Activated T-helper 2 cell treated with anti-CD3 and anti-CD28 coated beads, Interferon-gamma antibody, Interleukin-2, Interleukin-4, amounts not matched to agents 10 μg/mL and 5 μg/mL and 100 μg/mL, durations not matched to agents 14 hours and 24 hours and 36 hours (primary cell): ENCODE measurements at places on chromosomes 11 and 22. TPM values are rescaled to one million over a fixed set of nuclear protein-coding genes. Genes with fewer than 3 reads are reported as not detected.

Gene NRIP3
- 5.0 and 5.5 TPM in 2 replicates for total RNA-seq

GRCh38 chr11:120112174-120112796 lies 25.6 kb downstream of the TRIM29 start:
- no peak overlapping the region for H3K27ac ChIP-seq
- H3K4me1 ChIP-seq: no peaks in the 10 kb centered on the region
- no peak for DNase-seq
- H3K36me3 ChIP-seq: no peaks in the 10 kb centered on the region
- no peaks in the 10 kb centered on the region for H3K27me3 ChIP-seq

- H3K27ac ChIP-seq: no peak overlapping the region
- no peak overlapping the region for H3K4me3 ChIP-seq
- no peak for DNase-seq
- no peaks in the 10 kb centered on the region for H3K27me3 ChIP-seq
- no peaks in the 10 kb centered on the region for H3K36me3 ChIP-seq
These were observed 59.0 kb upstream of the KCNQ1OT1 start for GRCh38 chr11:2758751-2759150.

Gene NXPE4
- not detected in 2 replicates for total RNA-seq

- H3K27me3 ChIP-seq: no peaks in the 10 kb centered on the region
- H3K27ac ChIP-seq: peak overlapping the region; percentile 78
- H3K4me1 ChIP-seq: peaks cover 23% of the 10 kb centered on the region
- peak overlapping the region; percentile 78 for H3K4me3 ChIP-seq
These were observed 1.3 kb upstream of the PATZ1 start for GRCh38 chr22:31347251-31348008.

DNA sequence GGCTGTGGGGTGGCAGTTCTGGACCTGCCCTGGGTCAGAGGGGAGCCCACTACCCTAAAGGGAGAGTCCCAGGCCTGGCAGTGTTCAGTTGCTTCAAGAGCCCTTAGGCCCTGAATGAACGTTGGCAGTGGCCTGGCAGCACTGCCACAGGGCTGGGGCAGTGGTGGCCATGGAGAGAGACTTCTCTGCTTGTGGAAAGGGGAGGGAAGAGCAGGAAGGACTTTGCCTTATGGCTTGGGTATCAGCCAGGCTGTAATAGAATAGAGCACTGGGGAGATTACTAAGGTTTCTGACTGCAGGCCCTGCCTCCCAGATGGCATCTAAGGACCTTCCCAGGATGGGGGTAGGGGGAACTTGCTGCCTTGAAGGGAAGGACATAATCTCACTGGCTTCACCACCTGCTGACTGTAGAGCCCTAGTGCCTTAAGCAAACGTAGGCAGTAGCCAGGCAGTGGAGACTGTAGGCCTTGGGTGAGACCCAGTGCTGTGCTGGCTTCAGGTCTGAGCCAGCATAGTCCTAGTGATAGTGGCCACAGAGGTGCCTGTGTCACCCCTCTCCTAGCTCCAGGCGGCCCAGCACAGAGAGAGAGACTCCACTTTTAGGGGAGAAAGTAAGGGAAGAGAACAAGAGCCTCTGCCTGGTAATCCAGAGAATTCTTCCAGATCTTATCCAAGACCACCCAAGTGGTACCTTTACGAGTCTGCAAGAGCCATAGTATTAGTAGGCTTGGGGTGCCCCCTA lies 27.6 kb downstream of the PLA2G6 start:
- no peak for DNase-seq
- no peak overlapping the region for H3K4me3 ChIP-seq
- H3K36me3 ChIP-seq: no peaks in the 10 kb centered on the region
- no peak overlapping the region for H3K27ac ChIP-seq
- no peaks in the 10 kb centered on the region for H3K27me3 ChIP-seq

GRCh38 chr11:13776134-13776815 lies 107.8 kb downstream of the FAR1 start:
- H3K4me1 ChIP-seq: no peaks in the 10 kb centered on the region
- H3K36me3 ChIP-seq: no peaks in the 10 kb centered on the region
- no peak for DNase-seq
- no peak overlapping the region for H3K4me3 ChIP-seq

Gene SEC14L6
- total RNA-seq: 0.05 TPM in 1 of 2 replicates, not detected in the other

- no peak overlapping the region for H3K27ac ChIP-seq
- DNase-seq: no peak
- peaks cover 54% of the 10 kb centered on the region for H3K36me3 ChIP-seq
- H3K4me1 ChIP-seq: peaks cover 2% of the 10 kb centered on the region
These were observed 64.0 kb downstream of the SCN3B start for GRCh38 chr11:123590296-123590912.

Gene HTR3A
- not detected in 2 replicates for total RNA-seq

DNA sequence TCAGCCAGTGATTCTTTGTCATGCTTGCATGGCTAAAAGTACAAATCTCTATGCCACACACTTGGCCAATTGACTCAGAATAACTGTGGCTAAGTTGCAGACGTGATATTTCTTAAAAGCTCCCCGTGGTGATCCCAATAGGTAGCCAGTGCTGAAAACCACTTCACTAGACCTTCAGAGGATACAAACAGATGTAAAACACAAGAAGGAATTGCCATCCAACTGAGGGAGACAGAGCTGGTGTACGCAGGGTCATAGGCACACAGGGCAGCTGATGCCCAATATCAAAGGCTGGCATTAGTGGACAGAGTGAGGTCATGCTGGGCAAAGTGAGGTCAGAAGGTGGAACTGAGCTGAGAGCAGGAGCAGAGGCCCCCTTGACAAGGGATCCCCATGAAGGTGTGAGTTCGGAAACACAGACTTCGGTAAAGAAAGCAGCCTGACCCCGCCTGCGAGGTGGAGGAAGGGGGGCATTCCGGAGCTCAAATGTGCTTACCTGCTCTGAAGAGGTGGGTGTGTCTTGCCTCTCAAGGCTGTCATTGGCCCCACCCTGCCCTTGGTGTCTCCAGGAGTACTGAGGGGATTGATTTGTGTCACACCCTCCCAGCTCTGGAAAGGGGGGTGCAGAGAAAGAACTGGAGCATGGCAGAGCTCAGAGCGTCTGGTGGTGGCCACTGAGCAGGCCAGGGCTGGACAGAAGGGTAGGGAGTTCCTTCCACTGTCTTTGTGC lies 344.9 kb upstream of the B3GAT1 start:
- no peaks in the 10 kb centered on the region for H3K36me3 ChIP-seq
- DNase-seq: no peak
- no peak overlapping the region for H3K4me3 ChIP-seq
- H3K27me3 ChIP-seq: no peaks in the 10 kb centered on the region

GRCh38 chr11:118497831-118498230 lies 29.4 kb upstream of the TTC36 start:
- no peaks in the 10 kb centered on the region for H3K4me1 ChIP-seq
- no peak overlapping the region for H3K27ac ChIP-seq
- no peak overlapping the region for H3K4me3 ChIP-seq
- DNase-seq: no peak

Gene PDXP
- total RNA-seq: 40.1 and 41.9 TPM in 2 replicates

Gene SCUBE1
- total RNA-seq: not detected in 2 replicates

- H3K4me3 ChIP-seq: no peak overlapping the region
- no peaks in the 10 kb centered on the region for H3K4me1 ChIP-seq
- H3K27ac ChIP-seq: no peak overlapping the region
- no peaks in the 10 kb centered on the region for H3K36me3 ChIP-seq
- DNase-seq: no peak
- H3K27me3 ChIP-seq: peaks cover 8% of the 10 kb centered on the region
These were observed 56.5 kb upstream of the PRR5 start for GRCh38 chr22:44645531-44645930.

DNA sequence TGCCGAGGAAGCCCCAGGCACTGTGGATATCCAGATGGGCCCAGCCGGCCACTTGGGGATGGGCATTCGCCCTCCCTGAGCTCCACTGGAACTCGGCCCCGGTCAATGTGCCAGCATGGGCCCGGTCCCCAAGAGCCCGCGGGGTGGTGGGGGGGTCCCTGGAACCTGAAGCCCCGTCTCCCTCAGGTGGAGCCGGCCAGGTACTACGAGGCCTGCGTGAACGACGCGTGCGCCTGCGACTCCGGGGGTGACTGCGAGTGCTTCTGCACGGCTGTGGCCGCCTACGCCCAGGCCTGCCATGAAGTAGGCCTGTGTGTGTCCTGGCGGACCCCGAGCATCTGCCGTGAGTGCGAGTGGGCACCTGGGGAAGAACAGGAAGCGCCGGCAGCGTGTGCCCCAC lies 21.2 kb downstream of the MUC5AC start:
- H3K36me3 ChIP-seq: no peaks in the 10 kb centered on the region
- no peaks in the 10 kb centered on the region for H3K4me1 ChIP-seq
- DNase-seq: no peak
- H3K4me3 ChIP-seq: no peak overlapping the region

DNA sequence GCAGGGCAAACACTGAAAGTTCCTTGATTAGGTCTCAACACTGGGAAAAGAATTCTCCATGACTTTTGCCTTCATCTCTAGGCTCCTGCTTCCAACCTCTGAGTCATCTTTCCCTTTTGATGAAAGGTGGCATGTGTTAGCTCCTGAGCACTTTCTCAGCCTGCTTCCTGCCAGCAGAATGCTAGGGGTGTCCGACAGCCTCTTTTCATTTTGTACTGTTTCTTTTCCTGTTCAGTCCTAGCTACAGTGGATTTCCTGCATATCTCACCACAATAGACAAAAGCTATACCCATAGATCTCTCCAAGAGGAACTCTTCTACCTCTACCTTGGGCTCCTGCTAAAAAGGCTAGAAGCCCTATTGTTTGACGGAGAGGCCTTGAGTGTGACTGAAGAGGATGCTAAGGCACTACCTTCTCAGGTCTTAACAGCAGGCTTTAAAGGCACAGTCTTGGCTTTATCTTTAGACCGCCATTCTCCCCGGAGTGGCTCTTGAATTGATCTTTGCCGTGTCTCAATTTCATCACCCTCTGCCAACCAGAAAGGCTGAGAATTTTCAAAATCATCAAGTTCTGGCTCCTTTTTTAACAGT lies 145.5 kb downstream of the RBFOX2 start:
- H3K4me3 ChIP-seq: no peak overlapping the region
- no peak overlapping the region for H3K27ac ChIP-seq
- H3K27me3 ChIP-seq: no peaks in the 10 kb centered on the region
- DNase-seq: no peak
- H3K4me1 ChIP-seq: peaks cover 15% of the 10 kb centered on the region
- no peaks in the 10 kb centered on the region for H3K36me3 ChIP-seq

DNA sequence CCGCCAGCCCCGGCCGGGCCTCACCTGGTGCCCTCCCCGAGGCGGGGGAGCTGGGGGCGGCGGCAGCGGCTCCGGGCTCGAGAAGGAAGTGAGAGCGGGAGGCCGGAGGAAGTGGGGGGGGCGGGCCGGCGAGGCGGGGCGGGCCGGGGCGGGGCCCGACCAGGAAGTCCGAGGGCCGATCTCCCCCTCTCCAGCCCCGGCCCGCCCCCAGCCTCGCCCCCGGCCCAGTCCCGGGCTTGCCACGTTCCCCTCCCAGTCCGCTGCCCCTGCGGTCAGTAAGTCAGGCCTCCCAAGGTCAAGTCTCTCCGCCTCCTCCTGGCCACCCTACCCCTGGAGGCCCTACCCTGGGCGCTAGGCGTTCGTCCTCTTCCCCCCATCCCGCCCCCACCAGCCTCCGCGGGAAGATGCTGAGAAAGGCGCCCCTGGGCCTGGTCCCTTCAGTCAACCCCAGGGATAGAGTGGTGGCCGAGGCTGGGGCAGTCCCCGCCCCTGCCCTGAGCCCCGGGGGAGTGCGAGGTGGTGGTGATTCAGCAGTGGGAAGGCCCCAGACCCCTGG lies at the start of gene RHOG:
TSS of gene RHOG (minus strand) at position 90 of the 556 bp plus-strand sequence. CDS start 12,821 bp downstream, outside the sequence.
- no peaks in the 10 kb centered on the region for H3K27me3 ChIP-seq
- DNase-seq: no peak
- peaks cover 35% of the 10 kb centered on the region for H3K36me3 ChIP-seq

Gene AIFM3
- 0.23 and 0.30 TPM in 2 replicates for total RNA-seq

Gene RIMBP3C
- total RNA-seq: 0.18 and 0.34 TPM in 2 replicates

- peaks cover 29% of the 10 kb centered on the region for H3K36me3 ChIP-seq
These were observed 44.1 kb upstream of the MN1 start for GRCh38 chr22:27845644-27846043.

GRCh38 chr22:43473031-43473430 lies 61.2 kb downstream of the MPPED1 start:
- no peaks in the 10 kb centered on the region for H3K36me3 ChIP-seq
- no peaks in the 10 kb centered on the region for H3K27me3 ChIP-seq
- H3K27ac ChIP-seq: no peak overlapping the region
- no peak for DNase-seq

GRCh38 chr22:49107961-49108530 lies 719.6 kb downstream of the BRD1 start:
- H3K36me3 ChIP-seq: no peaks in the 10 kb centered on the region
- H3K4me3 ChIP-seq: no peak overlapping the region
- no peaks in the 10 kb centered on the region for H3K27me3 ChIP-seq
- no peak for DNase-seq
- no peaks in the 10 kb centered on the region for H3K4me1 ChIP-seq

DNA sequence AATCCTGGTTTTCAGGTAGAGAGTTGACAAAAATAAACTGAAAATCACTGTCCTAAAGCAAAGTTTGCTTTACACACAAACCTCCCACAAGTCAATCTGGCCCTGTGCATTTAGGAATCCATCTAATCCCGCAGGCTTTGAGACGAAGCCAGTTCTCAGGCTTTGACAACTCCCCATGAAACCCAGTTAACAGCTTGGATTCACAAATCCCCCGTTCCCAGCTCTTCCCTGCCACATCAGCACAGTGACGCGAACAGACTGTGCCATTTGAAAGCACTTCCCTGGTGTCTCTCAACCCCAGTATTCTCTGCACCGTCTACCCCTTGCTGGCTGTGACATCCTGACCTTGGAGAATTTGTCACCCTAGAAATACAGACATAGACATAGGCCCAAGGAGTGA lies 117.8 kb downstream of the OPCML start:
- H3K4me3 ChIP-seq: no peak overlapping the region
- no peaks in the 10 kb centered on the region for H3K36me3 ChIP-seq
- H3K27me3 ChIP-seq: no peaks in the 10 kb centered on the region
- no peak overlapping the region for H3K27ac ChIP-seq
- no peak for DNase-seq
- H3K4me1 ChIP-seq: no peaks in the 10 kb centered on the region

Gene P2RX3
- total RNA-seq: not detected in 2 replicates

Gene SLC17A6
- not detected in 2 replicates for total RNA-seq
